WTC11 (cell line): ENCODE measurements at places on chromosomes 6 and 20. TPM values are rescaled to one million over a fixed set of nuclear protein-coding genes. Genes with fewer than 3 reads are reported as not detected.
A peak's percentile ranks its signal among the peaks of the same experiment; 100 is the strongest.

- H3K27ac ChIP-seq = no peak overlapping the region
- H3K36me3 ChIP-seq = no peaks in the 10 kb centered on the region
- H3K4me1 ChIP-seq = peaks cover 2% of the 10 kb centered on the region; the same call in 1 of the 2 replicates
- DNase-seq = no peak
- no peaks in the 10 kb centered on the region for H3K27me3 ChIP-seq
- H3K4me3 ChIP-seq = no peak overlapping the region
Measured at GRCh38 chr6:88870717-88871330, 92.6 kb downstream of the RNGTT start.

DNA sequence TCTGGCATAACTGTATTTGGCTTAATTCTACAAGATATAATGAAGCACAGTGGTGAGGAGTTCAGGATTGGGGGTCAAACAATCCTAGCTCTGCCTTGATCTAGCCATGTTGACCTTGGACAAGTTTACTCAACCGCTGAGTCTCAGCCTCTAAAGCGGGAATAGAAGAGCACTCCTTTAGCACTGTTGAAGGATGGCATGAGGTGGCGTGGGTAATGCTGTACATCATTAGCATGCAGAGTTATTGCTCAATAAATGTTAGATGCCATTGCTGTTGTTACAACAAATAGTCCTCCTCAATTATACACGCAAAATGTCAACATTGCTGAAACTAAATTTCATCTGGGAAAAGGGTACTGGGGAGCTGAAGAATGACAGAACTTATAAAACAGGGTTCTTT is 78.6 kb downstream of the KIF13A start:
- H3K4me1 ChIP-seq = peaks cover 36% of the 10 kb centered on the region
- H3K36me3 ChIP-seq = peaks cover 4% of the 10 kb centered on the region; the same call in 1 of the 2 replicates
- no peak overlapping the region for H3K27ac ChIP-seq
- H3K4me3 ChIP-seq = no peak overlapping the region
- DNase-seq = no peak
- no peaks in the 10 kb centered on the region for H3K27me3 ChIP-seq

GRCh38 chr6:85641522-85641896 is 1.2 kb downstream of the SYNCRIP start:
- DNase-seq = no peak
- H3K4me1 ChIP-seq = peaks cover 57% of the 10 kb centered on the region
- peak overlapping the region; percentile 94 for H3K4me3 ChIP-seq
- peak overlapping the region; percentile 97 for H3K27ac ChIP-seq
- peaks cover 58% of the 10 kb centered on the region for H3K36me3 ChIP-seq

DNA sequence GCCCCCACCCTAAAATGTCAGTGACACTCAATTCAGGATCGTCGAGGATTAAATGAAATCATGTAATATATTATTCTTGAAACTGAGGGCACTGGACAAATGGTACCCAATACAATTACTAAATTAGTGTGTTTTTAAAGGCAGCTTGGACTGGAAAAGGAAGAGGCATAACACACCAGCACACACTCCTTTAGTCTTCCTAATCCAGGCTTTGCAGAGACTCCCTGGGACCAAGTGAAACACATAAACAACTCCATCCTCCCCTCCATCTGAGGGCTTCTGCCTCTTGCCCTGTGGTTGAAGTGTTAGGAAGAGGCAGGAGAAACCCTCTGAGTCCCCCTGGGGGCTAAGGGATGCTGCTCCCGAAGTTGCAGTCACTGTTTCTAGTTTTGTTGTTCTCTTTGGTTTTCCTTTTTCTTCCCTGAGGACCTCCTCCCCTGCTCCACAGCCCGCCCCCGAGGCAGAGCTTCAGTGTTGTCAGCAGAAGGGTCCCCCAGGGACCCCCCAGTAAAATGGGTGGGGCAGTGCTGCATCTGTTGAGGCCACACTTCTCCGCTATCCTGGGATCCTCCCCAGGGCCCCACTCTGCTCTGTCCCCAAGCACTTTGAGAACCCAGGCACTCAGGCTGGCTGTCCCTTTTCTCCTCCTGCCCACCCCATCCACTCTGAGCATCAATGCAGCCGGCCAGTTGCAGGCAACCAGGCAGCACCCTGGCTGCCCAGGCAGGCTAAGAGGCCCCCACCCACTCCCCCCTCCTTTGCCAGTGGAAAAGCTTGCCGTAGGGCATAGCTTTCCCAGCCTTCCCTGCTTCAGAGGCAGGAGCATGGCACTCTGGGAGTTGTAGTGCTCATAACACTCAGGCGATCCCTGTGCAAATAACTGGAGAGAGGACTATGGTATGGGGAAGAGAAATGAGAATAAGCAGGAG is 5.9 kb downstream of the TMEM63B start:
- peaks cover 50% of the 10 kb centered on the region for H3K4me1 ChIP-seq
- H3K4me3 ChIP-seq = peak overlapping the region; percentile 30
- DNase-seq = peak; percentile 50
- peak overlapping the region; percentile 83; the same call in 1 of the 2 replicates for H3K27ac ChIP-seq

DNA sequence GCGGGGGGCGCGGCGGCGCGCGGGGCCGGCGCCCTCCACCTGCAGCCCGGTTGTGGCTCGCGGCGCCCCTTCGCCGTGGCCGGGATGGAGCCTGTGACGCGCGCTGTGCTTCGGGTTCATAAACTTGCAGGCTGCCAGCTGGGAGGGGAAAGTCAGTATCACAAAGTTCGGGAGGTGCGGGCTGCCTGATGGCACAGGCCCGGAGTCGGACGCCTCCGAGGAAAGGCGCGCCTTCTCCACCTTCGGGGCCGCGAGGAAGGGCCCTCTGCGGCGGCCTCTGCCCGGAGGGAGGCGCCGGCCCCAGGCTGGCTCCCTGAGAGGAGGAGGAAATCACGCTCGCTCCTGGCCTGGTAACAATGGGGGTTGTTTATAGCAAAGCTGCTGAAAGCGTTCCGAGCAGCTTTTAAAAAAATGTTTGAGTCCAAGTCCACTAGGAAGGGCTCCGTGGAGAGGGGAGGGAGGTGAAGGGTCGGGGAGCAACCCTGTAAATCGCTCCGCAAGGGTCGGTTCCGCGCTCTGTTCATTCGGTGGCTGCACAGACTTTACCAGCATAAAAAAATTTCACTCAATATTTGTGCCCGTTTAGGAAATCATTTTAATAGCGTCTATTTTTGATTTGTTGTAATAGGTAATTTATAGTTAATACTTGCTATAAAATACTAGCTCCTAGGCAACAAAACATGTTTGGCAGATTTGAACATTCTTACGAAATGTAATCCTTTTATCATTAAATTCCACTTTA is 1.0 kb downstream of the AFDN start:
- H3K27ac ChIP-seq = peak overlapping the region; percentile 93
- peak overlapping the region; percentile 94 for H3K4me3 ChIP-seq
- peaks cover 8% of the 10 kb centered on the region; the same call in 1 of the 2 replicates for H3K36me3 ChIP-seq

The HRH3 gene
- total RNA-seq = 2.9 to 3.4 TPM (median 3.3 TPM) in 3 replicates

DNA sequence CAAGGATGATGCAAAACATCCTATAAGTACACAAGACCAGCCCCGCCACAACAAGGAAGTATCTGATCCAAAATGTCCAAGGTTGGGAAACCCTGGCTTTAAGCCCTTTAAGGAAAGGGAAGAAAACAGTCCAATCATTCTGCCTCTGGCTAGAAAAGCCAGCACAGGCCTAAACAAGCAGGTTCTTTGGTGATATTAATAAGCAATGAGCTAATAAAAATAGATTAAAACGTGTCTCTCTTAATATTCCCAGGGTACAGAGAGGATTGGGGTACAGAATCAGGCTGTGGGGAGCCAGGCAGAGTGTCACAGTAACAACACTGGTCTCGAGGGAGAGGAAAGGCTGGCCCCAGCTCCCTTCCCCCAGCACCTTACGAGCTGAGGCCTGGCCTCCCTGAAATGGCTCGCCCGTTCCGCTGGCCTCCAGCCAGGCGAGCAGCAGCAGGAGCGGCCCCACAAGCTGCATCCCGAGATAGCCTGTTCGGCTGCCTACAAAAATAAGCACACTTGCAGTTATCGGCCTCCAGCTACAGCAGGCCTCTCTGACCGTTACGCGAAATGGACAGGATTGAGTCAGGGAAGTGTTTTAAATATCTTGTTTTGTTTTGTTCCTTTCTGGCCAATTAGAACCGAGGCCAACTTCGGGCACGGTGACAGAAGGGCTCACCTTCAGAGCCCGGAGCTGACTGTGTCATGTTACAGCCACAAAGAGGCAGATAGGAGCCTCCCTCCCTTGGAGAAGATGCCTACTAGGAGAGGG is 4.0 kb upstream of the ZMYND8 start:
- DNase-seq = peak; percentile 54
- no peaks in the 10 kb centered on the region for H3K27me3 ChIP-seq
- H3K36me3 ChIP-seq = peaks cover 11% of the 10 kb centered on the region
- peak overlapping the region; percentile 100 for H3K27ac ChIP-seq

The FOXF2 gene
- 0.07 to 0.11 TPM in 2 of 3 replicates, not detected in the other for total RNA-seq

DNA sequence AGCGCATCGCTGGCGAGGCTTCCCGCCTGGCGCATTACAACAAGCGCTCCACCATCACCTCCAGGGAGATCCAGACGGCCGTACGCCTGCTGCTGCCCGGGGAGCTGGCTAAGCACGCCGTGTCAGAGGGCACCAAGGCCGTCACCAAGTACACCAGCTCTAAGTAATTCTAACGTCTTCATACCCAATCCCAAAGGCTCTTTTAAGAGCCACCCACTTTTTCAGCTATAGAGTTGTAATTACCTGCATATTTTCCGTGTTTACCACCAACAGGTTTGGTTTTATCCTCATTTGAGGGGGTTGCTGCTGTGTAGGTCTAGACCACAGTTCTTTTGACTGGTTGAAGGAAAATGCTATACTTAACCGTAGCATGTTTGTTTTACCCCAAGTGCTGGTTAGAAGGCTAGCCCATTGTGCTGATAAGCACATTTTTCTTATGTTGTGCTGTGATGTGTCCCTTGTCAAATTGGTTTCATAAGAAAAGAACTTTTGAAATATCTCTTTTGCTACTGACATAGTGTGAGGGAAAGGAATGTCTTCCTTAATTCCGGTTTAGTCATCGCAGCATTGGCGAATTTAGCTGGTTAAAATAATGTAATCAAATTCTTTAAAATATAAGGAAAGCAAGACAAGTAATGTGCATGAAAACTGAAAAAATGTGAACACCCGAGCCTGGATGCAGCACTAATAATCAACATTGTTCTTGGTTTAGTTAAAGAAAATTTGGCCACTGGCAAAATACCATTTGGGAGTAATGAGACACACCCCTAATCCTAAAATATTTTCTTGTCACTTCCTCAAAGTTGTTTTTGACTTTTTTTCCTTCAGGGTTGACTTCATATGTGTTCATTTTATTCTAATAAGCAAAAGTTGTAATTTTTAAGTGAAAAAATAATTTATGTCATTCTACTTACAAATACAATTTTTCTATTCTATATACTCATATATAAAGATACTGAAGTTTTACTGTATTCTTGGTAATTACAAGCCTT is 112.8 kb downstream of the HFE start:
- H3K4me3 ChIP-seq = peak overlapping the region; percentile 99
- H3K36me3 ChIP-seq = peaks cover 17% of the 10 kb centered on the region
- no peaks in the 10 kb centered on the region for H3K27me3 ChIP-seq
- H3K4me1 ChIP-seq = peaks cover 29% of the 10 kb centered on the region
- H3K27ac ChIP-seq = peak overlapping the region; percentile 100
